ENCODE measurements at places on chromosomes 11 and 22. TPM values are rescaled to one million over a fixed set of nuclear protein-coding genes. Genes with fewer than 3 reads are reported as not detected.

The ZNF202 gene
- total RNA-seq, result 6.4 TPM

The NECTIN1 gene
- total RNA-seq, result 4.8 TPM

The TTLL1 gene
- total RNA-seq, result 8.2 TPM

The FERMT3 gene
- 4.3 TPM for total RNA-seq

The PATE2 gene
- 0.32 TPM for total RNA-seq

The POTEH gene
- total RNA-seq, result not detected

The TRIM6 gene
- total RNA-seq, result 6.5 TPM

The MMP8 gene
- total RNA-seq, result under 0.01 TPM

The KRTAP5-7 gene
- not detected for total RNA-seq

The SLC43A3 gene
- total RNA-seq, result 16.4 TPM

The BATF2 gene
- 1.3 TPM for total RNA-seq

The OR6A2 gene
- total RNA-seq, result 0.32 TPM

The TMEM151A gene
- under 0.01 TPM for total RNA-seq

The GRK2 gene
- 24.5 TPM for total RNA-seq

The ANKK1 gene
- total RNA-seq, result not detected

The MFRP gene
- not detected for total RNA-seq

The GLYATL2 gene
- total RNA-seq, result 0.97 TPM

The IGLL1 gene
- total RNA-seq, result not detected

The KIAA1671 gene
- total RNA-seq, result 3.5 TPM

The CDCA5 gene
- total RNA-seq, result 15.5 TPM

The KIRREL3 gene
- 9.9 TPM for total RNA-seq

The FOSL1 gene
- total RNA-seq, result 18.0 TPM

Data from fibroblast of villous mesenchyme (primary cell).